ENCODE measurements at places on chromosomes 6 and 20.

- no peak for DNase-seq
These were observed 179.8 kb downstream of the CLIC5 start for GRCh38 chr6:45835721-45836437.

DNA sequence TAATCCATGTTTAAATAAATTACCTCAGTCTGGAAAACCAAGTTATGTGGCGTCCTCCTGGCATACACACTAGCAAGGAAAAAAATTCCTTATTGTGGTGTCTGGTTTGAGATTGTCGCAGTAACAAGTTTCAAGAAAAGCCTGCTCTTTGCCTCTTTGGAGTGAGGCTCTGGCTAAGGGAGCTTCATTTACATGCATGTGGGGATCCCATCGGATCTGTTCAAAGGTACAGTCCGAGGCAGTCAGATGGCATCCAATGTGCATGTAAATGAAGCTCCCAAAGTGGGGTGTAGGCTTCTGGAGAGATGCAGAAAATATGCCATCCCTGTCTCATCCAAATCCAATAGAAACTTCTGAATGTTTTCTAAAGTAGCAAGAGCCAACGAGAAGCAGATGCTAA, 199.5 kb upstream of the FBXL4 start:
- DNase-seq: no peak

- no peak for DNase-seq
These were observed 23.6 kb upstream of the NR2E1 start for GRCh38 chr6:108142240-108142639.

DNA sequence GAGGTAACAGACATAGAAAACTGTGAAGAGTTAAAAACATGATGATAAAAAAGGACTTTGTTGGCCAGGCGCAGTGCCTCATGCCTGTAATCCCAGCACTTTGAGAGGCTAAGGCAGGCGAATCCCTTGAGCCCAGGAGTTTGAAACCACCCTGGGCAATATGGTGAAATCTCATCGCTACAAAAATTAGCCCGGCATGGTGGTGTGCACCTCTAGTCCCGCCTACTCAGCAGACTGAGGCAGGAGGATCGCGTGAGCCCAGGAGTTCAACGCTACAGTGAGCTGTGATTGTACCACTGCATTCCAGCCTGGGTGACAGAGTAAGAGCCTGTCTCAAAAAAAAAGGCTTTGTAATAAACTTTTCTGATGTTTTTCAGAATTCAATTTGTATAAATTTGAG, 60.1 kb downstream of the GFOD1 start:
- no peak for DNase-seq

All from CD4-positive, alpha-beta T cell (primary cell).